Stimulated activated CD8-positive, alpha-beta memory T cell treated with anti-CD3 and anti-CD28 coated beads, Interleukin-7, amount 100 ng/mL, for 48 hours (primary cell): ENCODE measurements at places on chromosomes 12 and 14.

- DNase-seq: no peak
Observed at GRCh38 chr14:20177433-20177974, 13.2 kb upstream of the OR11G2 start.

DNA sequence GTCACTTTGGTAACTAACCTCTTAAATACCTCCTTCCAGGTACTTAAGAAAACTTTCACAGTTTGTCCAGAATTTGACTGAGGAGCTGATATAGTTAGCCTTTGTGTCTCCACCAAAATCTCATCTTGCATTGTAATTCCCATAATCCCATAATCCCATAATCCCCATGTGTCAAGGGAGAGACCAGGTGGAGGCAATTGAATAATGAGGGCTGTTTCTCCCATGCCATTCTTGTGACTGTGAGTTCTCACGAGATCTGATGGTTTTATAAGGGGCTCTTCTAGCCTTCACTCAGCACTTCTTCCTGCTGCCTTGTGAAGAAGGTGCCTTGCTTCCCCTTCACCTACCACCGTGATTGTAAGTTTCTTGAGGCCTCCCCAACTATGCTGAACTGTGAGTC lies 7.8 kb upstream of the NOVA1 start:
- DNase-seq: no peak

- DNase-seq: no peak
Observed at GRCh38 chr14:103113303-103113702, 10.0 kb upstream of the TNFAIP2 start.

- no peak for DNase-seq
Observed at GRCh38 chr14:51607711-51608110, 44.0 kb upstream of the FRMD6 start.

- DNase-seq: no peak
Observed at GRCh38 chr12:98154850-98155249, 360.5 kb upstream of the TMPO start.

- no peak for DNase-seq
Observed at GRCh38 chr14:67411370-67411769, 595 bp downstream of the PLEK2 start.

DNA sequence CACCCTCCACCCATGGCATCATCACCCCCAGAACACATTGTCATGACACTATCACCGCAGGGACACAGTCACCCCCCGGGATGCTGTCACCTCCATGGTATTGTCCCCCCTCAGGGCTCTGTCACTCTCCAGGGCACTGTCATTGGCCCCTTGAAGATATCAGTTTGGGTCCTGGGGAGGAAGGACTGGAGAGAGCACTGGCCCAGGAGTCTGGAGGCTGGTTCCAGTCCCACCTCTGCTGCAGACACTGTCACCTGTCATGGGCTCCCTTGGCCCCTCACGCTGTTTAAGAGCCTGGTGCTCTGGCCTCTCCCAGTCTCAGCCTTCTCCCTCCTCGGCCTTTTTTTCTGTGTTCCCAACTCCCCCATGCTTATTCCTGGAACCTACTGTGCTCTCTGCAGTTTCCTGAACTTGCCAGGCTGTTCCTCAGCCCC lies 31.9 kb downstream of the SERPINA3 start:
- no peak for DNase-seq

GRCh38 chr14:75545907-75546306 lies 23.6 kb downstream of the BATF start:
- DNase-seq: no peak

DNA sequence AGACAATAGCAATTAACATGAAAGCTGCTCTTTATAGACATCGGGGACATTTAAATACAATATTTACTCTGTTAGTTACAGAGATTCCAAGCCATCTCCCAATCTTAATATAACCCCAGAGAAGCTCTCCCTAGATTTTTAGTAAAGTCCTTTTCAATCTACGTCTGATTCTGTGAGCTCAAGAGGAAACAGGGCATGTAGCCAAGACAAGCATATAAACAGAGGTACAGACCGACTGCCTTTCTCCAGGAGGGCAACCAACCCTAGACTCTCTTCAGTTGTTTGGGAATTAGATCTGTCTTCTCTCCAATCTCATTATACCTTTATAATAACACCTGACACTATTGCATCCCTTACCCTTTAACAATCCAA lies 57.4 kb downstream of the TMTC1 start:
- no peak for DNase-seq

- no peak for DNase-seq
Observed at GRCh38 chr12:54716261-54716660, 68.1 kb upstream of the DCD start.

DNA sequence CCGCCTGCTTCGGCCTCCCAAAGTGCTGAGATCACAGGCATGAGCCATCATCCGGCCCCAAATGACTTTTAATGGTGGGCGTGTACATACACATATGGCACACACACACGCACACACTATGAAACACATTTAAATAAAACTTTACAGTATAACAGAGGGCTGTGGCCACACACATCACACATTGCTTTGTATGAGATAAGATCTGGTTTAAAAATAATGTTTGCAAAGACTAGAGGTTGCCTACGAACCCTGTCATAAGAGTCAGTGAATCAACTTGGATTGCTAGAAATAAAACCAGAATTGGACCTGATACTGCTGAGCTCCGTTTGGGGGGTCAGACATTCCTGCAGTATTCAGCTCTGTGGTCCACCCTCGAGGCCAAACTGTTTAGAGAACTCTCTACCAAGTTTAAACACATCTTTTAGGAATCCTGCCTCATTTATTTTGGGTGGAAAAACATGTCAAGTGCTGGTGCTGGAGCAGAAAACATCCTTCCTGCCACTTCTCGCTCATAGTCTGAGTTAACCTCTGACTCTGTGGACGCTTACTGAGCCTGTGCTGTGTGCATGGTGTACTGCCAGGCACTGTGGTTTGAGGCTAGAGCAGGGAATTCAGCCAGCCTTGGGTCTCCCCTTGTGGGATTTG lies 47.8 kb upstream of the EML1 start:
- no peak for DNase-seq

DNA sequence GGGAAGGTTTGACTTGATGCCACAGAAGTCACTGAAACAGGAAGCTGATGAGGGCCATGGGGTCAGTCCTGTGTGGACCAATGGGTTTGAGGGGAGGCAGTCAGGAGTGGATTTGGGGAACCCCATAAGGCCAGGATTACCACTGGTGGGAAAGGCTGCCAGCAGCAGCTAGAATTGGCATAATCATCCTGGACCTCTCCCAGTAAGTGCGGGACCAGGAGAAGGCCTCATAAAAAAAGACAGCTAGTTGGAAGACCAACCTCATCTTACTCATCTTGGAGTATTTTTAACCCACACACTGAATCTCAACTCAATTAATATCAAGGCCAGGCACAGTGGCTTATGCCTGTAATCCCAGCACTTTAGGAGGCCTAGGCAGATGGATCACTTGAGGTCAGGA lies 22.7 kb downstream of the TBX3 start:
- no peak for DNase-seq

DNA sequence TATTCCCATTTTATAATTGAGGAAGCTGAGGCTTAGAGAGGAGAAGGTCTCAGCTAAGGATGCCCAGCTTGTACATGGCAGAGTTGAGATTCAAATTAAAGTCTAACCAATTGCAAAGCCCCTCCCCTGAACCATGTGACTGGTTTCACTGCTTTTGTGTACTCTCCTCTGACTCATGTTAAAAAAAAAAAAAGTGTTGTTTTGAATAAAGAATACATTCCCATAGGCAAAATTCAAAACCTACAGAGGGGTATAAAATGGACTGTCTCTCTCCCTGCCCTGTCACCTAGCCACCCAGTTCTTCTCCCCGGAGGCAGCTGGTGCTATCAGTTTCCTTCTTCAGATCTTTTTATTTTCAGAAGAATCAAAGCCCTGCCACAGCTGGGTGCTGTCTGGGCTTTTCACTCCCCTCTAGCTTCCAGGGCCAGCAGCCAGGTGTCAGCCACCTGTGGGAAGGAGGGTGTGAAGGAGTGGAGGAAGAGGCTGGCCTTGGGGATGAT lies 5.4 kb downstream of the PSMD9 start:
- no peak for DNase-seq

GRCh38 chr14:104724407-104724980 lies 465 bp downstream of the ADSS1 start:
- DNase-seq: no peak
